ENCODE measurements at places on chromosomes 13 and 19. TPM values are rescaled to one million over a fixed set of nuclear protein-coding genes. Genes with fewer than 3 reads are reported as not detected.

- H3K4me3 ChIP-seq = no peak overlapping the region
- peak; percentile 85 for DNase-seq
- peaks cover 20% of the 10 kb centered on the region for H3K27me3 ChIP-seq
- no peak overlapping the region for H3K27ac ChIP-seq
Measured at GRCh38 chr19:51777570-51778462, 16.8 kb downstream of the FPR2 start.

GRCh38 chr19:17946965-17947784, 14.4 kb downstream of the CCDC124 start:
- H3K36me3 ChIP-seq = no peaks in the 10 kb centered on the region
- H3K4me1 ChIP-seq = peaks cover 41% of the 10 kb centered on the region
- no peak overlapping the region for H3K27ac ChIP-seq

Gene CCDC61
- total RNA-seq = 5.7 TPM

DNA sequence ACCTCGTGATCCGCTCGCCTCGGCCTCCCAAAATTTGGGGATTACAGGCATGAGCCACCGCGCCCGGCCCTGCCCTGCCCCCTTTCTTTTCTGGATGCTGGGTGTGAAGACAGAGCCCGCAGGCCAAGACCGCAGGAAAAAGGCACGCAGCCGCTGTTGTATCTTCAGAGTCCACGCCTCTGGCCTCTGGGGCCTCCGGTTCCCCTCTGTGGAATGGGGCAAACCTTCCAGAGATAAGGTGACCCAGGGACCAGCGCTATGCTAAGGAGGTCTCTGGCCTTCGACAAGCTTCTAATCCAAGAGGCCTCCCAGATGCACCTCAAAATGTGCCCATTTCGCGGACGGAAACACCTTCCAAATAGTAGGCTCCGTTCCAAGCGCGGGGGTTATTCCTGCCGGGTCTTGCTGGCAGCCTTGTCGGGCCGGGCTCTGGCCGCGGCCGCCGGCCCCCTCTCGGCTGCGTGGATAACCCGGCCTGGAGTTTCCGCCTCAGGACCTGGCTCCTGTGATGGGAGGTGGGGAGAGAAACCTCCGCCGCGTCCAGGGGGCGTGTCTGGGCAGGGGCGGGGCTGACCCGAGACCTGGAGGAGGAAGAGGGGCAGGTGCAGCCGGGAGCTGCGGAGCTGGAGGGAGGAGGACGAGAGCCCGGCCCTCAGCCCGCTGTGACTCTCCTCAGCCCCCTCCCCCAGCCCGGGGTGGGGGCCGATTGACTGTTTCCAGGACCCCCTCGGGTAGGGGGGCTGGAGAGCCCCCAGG, 13.1 kb downstream of the TJP3 start:
- H3K27ac ChIP-seq = no peak overlapping the region
- peak; percentile 97 for DNase-seq
- peak overlapping the region; percentile 57 for H3K4me3 ChIP-seq
- H3K36me3 ChIP-seq = no peaks in the 10 kb centered on the region
- peaks cover 37% of the 10 kb centered on the region for H3K4me1 ChIP-seq

- H3K36me3 ChIP-seq = no peaks in the 10 kb centered on the region
- no peaks in the 10 kb centered on the region for H3K27me3 ChIP-seq
- DNase-seq = no peak
- no peak overlapping the region for H3K4me3 ChIP-seq
Measured at GRCh38 chr13:114068656-114069318, 63.6 kb downstream of the RASA3 start.

Gene ZNF382
- 16.8 TPM for total RNA-seq

Gene KIRREL2
- 2.4 TPM for total RNA-seq

Gene IGFL3
- not detected for total RNA-seq

GRCh38 chr13:74273581-74273980, 139.4 kb upstream of the KLF12 start:
- H3K36me3 ChIP-seq = no peaks in the 10 kb centered on the region
- no peak overlapping the region for H3K4me3 ChIP-seq
- no peak overlapping the region for H3K27ac ChIP-seq
- no peaks in the 10 kb centered on the region for H3K27me3 ChIP-seq
- DNase-seq = no peak

- H3K4me1 ChIP-seq = no peaks in the 10 kb centered on the region
- H3K4me3 ChIP-seq = no peak overlapping the region
- H3K36me3 ChIP-seq = no peaks in the 10 kb centered on the region
- DNase-seq = peak; percentile 11
- H3K27ac ChIP-seq = no peak overlapping the region
Measured at GRCh38 chr13:90447734-90448101, 899.8 kb upstream of the MIR17HG start.

Gene FXYD5
- 11.6 TPM for total RNA-seq

DNA sequence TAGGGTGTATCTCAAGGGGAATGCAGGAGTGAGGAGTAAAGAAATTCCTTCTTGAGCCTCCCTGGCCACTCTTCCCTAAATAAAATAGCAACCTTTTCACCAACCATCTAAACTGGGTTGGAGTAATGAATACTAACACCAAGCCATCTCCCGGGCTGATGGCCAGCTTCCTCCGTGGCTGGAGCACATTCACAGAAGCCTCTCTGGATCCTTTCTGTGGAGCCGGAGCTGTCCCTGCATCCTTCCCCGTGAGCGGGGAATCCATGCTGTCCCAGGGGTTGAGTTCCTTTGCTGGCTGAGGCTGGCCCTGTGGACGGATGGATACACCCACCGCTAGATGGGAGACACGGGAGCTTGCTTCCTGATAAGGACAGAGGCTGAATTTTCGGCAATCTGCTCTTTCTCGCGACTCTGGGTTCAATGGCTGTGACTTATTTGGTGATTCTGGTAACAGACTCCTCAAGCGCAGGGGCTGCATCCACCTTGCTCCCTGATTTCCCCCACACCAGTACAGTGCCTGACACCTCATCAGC, 370.3 kb downstream of the ZNF536 start:
- no peaks in the 10 kb centered on the region for H3K4me1 ChIP-seq
- H3K27me3 ChIP-seq = no peaks in the 10 kb centered on the region
- H3K4me3 ChIP-seq = no peak overlapping the region
- DNase-seq = no peak

DNA sequence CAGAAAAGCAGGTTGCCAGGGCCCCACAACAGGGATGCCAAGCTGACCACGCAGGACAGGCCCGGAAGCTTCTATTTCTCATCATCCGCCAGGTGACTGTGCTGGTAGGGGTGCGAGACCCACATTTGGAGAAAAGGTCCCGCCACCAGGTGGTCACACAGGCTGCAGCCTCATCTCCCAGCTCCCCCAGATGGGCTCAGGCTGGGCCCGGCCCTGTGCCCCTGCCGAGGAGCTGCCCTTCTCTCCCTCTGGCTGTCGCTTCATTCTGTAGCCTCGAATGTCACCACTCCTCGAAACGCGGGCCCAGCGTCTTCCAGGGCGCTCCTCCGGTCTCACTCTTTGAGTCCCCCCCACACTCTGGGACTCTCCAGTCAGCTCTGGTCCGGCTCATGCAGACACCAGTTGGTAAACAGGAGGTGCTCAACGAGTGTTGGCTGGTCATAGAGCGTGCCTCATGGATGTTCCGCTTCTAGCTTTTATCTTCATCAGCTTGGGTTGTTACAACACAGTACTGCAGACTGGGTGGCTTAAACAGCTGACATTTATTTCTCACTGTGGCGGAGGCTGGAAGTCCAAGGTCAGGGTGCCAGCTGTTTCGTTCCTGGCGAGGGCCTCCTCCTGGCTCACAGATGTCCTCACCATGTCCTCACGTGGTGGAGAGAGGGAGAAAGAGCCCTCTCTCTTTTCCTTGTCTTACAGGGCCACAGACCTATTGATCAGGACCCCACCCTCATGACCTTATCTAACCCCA, 87.1 kb downstream of the TEX29 start:
- H3K27ac ChIP-seq = no peak overlapping the region
- no peaks in the 10 kb centered on the region for H3K36me3 ChIP-seq
- no peaks in the 10 kb centered on the region for H3K27me3 ChIP-seq
- no peak for DNase-seq

Gene SLITRK5
- 1.5 TPM for total RNA-seq

DNA sequence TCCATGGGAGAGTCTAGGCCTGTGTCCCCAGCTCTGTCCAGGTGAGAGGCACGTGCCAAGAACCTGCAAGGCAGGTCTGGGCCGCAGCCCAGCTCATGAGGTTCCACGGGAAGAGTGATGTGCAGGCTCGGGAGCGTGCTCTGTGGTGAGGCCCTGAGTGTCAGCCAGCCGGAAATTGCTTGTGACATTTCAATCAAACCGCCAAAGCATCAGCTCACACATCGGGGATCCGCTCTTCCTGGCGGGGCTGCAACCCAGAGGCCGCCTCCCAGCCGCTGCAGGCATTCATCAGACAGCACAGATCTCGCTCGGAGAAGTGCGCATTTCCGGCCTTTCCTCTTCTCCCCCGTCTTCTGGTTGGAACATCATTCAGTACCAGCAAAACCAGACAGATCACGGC, 109.3 kb downstream of the KDM4B start:
- H3K27me3 ChIP-seq = no peaks in the 10 kb centered on the region
- no peak for DNase-seq
- no peak overlapping the region for H3K27ac ChIP-seq
- no peak overlapping the region for H3K4me3 ChIP-seq

GRCh38 chr19:10946958-10947657, 13.7 kb upstream of the SMARCA4 start:
- no peak for DNase-seq
- no peaks in the 10 kb centered on the region for H3K36me3 ChIP-seq
- no peaks in the 10 kb centered on the region for H3K4me1 ChIP-seq
- no peak overlapping the region for H3K4me3 ChIP-seq
- H3K27ac ChIP-seq = no peak overlapping the region

Gene PCSK4
- total RNA-seq = 12.5 TPM

DNA sequence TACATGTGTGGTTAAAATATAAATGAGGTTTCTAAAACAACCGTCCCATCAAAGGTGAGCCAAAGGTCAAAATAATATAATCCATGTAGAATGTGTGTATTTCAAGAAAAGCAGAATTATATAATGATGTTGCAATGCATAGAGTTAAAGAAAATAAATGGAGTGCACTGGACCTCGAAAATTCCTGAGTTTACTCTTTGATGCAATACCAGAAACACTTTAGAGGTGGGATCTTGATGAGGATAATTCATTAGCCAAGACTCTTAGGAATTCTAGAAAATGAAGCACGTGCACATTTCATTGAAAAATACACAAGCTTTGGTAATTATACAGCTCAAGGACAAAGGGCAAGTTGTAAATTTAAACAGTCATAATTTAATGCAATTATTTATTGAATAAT, 508.9 kb upstream of the ARGLU1 start:
- H3K4me3 ChIP-seq = no peak overlapping the region
- H3K27me3 ChIP-seq = no peaks in the 10 kb centered on the region
- no peak overlapping the region for H3K27ac ChIP-seq

- H3K4me3 ChIP-seq = peak overlapping the region; percentile 41
- no peak overlapping the region for H3K27ac ChIP-seq
- H3K27me3 ChIP-seq = peaks cover 15% of the 10 kb centered on the region
- peak; percentile 89 for DNase-seq
- H3K36me3 ChIP-seq = no peaks in the 10 kb centered on the region
Measured at GRCh38 chr19:45607071-45608029, 5.3 kb upstream of the GPR4 start.

GRCh38 chr19:23403581-23404324, 8.5 kb upstream of the ZNF91 start:
- H3K4me1 ChIP-seq = no peaks in the 10 kb centered on the region
- no peak overlapping the region for H3K4me3 ChIP-seq
- H3K36me3 ChIP-seq = no peaks in the 10 kb centered on the region
- no peaks in the 10 kb centered on the region for H3K27me3 ChIP-seq
